ENCODE measurements at places on chromosomes 2 and 18.
A peak's percentile ranks its signal among the peaks of the same experiment; 100 is the strongest.

DNA sequence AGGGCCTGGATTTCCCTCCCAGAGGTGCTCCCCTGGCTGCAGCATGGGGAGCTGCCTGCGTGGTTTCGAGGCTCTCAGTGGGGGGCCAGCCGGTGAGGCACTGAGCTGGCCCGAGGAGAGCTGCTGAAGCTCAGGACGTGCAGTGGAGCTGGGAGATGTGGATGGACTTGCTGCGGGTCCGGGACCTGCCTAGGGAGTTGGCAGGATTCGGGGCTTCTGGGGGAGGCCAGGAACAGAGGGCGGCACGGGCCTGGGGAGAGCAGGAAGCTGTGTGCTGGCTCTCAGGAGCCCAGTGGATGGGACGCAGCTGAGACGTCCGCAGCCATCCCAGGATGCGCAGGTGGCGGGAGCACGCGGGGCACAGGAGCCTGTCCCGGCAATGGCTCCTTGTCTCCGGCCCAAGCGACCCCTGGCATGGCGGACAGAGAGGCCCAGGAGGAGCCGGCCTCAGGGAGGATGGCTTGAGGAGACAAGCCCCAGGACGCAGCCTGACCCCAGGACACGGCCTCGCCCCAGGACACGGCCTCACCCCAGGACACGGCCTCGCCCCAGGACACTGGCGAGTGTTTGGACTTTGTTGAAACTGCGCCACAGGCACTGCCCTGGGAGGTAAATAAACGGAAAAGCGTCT, 116.1 kb downstream of the NFATC1 start:
- DNase-seq = no peak

- no peak for DNase-seq
These were observed 11.2 kb downstream of the CFAP210 start for GRCh38 chr2:169683054-169683424.

DNA sequence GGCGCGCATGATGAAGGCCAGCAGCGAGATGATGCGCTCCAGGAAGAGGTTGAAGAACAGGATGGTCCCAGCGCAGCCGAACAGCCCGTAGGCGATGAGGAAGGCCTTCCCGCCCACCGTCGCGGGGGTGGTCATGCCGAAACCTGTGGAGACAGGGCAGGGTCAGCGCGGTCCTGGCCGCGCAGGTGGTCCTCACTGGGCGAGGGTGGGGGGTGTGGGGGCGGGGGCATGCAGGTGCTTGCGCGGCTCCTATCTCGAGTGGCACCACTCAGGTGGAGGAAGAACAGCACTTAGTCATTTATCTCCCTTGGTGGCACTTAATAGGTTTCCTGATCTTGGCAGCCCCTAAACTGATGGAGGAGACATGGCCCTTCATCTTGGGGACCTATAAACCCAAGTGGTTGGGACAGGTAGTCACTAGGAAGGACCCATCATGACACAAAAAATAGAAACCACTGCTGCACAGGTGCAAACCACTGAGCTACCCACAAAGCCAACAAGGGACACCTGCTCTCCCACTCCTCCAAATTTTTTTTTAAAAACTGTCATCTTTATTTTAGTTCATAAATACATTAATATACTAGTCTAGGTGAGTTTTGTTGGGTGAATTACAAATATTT, 118.8 kb downstream of the MSH2 start:
- DNase-seq = no peak

GRCh38 chr18:58148954-58149471, 105.0 kb downstream of the NEDD4L start:
- DNase-seq = no peak

DNA sequence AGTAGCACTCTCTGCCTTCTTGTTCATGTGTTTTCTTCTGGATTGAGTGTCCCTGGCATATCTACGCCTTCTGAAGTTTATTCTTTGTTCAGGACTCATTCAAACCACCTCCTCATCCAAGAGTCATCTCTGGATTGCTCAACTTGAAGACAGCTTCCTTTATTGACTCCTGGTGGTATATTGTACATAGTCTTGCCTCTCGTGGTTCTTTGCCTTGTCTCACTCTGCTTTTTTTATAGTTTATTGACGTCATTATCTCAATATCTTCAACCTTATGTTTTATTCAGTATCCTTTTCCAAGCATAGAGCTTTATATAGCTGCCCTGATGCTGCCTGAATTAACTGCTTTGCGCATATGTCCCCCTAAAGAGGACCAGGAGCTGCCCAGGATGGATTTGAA, 161.7 kb downstream of the INSIG2 start:
- no peak for DNase-seq

- no peak for DNase-seq
These were observed 17.1 kb upstream of the MCM6 start for GRCh38 chr2:135893374-135893794.

DNA sequence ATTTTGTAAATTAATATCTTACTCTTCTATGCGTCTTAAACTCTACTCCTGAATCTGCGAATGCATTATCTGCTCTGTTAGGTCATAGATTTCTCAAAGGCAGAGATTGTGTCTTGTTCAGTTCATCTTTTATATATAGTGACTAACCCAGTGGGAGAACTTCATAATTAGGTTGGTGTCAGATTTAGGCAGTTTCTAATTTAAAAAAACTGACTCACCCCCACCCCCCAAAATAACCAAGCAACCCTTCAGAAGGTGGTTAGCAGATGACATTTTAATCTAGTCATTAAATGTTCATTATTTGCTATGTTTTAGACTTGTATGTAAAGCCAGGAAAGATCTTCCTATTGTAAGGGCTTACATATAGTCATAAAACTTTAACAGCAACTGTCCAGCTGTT, 10.4 kb downstream of the SERPINB12 start:
- no peak for DNase-seq

GRCh38 chr2:211127501-211127900, 571.1 kb downstream of the CPS1 start:
- DNase-seq = no peak

DNA sequence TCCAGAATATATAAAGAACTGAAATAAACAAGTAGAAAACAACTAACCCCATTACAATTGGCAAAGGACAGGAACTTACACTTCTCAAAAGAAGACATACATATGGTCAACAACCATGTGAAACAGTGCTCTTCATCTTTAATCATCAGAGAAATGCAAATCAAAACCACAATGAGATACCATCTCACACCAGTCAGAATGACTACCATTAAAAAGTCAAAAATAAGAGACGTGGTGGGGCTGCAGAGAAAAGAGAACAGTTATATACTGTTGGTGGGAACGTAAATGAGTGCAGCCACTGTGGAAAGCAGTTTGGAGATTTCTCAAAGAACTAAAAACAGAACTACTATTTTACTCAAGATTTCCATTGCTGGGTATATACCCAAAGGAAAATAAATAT, 1696.3 kb upstream of the TMEFF2 start:
- DNase-seq = no peak

DNA sequence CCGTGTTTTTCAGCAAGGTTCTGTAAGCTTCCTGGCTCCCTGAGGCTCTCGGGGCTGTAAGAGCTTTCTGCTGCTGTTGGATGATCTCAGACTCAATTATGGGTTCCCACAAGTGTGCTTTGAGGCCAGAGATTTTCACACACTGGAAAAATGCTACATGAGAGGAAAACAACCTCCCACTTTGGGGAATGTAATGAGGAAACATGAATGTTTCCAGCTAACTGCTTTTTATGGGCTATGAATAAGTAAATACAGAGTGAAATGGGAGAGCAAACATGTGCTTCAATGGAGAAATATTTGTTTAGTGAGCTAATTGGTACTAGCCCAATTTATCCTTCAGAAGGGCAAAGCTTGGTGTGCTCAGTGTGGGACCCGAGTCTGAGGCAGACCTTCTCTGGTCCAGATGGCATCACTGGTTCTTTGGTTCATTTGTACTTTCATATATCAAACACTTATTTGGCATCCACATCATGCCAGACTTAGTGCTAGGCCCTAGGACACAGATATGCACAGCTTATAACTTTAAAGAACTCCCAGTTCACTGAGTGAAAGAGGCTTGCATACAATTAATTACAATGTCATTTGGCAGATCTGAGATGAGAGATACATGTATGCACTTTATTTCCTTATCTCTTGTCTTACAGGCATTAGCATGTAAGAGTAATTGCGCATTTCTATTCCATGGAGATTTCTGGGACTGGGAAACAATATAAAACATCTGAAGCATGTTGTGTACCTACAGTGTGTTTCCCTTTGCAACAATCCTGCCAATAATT, 248.8 kb downstream of the RDH14 start:
- DNase-seq = no peak

DNA sequence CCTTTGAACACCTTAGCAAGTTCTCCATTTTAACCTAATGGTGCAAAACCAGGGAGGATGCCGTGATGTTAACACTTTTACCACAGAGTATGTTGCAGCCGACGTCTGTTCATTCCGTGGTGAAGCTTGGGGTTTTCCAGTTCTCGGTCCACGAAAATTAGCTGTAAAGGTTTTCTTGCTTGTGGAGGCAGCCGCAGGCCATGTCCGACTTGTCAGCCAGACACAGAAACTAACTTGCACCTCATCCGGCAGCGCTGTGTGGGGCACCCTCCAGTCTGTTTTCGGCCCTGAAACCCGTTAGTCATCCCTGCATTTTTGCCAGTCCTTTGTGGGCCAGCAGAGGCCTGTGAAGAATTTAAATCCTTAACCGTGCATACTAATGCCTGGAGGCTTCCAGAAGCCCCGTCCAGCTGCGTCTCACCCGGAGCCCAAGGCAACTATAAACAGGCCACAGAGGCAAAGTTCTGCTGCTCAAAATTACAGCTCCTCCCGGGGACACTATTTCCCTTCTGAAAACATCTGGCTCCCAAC, 70.6 kb downstream of the SH3YL1 start:
- DNase-seq = no peak

DNA sequence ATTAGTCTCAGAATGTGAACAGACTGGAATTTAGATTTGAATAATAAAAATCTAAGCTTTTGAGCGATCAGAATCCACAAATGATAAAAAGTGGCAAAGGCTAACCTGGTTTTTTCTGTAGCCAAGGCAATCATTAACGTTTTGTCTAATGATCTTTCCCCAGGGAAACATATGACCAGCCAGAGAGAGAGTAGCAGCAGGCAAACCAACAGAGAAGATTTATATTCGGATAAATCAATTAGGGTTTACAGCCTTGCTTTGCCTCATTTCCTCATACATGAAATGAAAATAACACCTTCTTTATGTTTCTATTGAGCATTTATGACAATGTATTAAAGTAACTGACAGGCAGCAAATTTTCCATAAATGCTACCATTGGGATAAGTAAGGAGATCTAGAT, 14.5 kb downstream of the TIA1 start:
- peak; percentile 13 for DNase-seq
